GM12878 (cell line): ENCODE measurements at places on chromosomes 13 and 19. TPM values are rescaled to one million over a fixed set of nuclear protein-coding genes. Genes with fewer than 3 reads are reported as not detected.

Gene TLE6
- total RNA-seq: 6.0 and 6.4 TPM in 2 replicates

DNA sequence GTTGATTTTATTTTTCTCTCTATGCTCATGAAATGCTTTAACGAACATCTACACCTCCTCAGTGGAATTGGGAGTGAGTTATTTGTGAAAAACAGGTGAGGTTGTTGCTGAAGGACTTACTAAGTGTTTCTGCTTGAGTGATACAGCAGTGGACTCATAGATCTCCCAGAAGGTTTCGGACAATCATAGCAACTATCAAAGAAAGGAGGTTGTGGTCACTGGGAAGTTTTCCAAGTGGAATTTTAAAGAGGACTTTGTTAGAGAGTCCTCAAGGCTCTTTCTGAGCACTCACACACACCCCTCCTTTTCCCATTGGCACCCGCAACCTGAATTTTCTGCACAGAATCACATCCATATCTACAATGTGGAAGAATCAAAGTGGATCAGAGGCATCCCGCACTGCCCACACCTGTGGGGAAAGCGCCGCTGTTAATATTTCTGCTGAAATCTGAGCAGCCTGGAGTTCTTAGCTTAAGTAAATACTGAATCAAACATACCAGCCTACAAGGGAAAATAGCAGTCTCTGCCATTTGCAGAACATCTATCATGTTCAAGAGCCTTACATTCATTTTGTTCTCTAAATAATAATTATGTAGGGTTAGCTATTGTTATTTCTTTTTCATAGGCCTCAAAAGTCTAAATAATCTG, 719.4 kb downstream of the DIAPH3 start:
- no peak for DNase-seq

Gene COL4A2
- total RNA-seq: 0.80 and 1.6 TPM in 2 replicates

Gene C5AR1
- 0.13 and 0.26 TPM in 2 replicates for total RNA-seq

- DNase-seq: no peak
Observed at GRCh38 chr19:10975374-10976130, 14.7 kb downstream of the SMARCA4 start.

- DNase-seq: no peak
Observed at GRCh38 chr13:29266261-29266660, 329.2 kb downstream of the SLC7A1 start.

Gene KATNAL1
- 14.8 and 18.8 TPM in 2 replicates for total RNA-seq

GRCh38 chr13:99347335-99347878, 40.2 kb upstream of the GPR183 start:
- DNase-seq: no peak
